ENCODE measurements at places on chromosomes 11 and 22.

DNA sequence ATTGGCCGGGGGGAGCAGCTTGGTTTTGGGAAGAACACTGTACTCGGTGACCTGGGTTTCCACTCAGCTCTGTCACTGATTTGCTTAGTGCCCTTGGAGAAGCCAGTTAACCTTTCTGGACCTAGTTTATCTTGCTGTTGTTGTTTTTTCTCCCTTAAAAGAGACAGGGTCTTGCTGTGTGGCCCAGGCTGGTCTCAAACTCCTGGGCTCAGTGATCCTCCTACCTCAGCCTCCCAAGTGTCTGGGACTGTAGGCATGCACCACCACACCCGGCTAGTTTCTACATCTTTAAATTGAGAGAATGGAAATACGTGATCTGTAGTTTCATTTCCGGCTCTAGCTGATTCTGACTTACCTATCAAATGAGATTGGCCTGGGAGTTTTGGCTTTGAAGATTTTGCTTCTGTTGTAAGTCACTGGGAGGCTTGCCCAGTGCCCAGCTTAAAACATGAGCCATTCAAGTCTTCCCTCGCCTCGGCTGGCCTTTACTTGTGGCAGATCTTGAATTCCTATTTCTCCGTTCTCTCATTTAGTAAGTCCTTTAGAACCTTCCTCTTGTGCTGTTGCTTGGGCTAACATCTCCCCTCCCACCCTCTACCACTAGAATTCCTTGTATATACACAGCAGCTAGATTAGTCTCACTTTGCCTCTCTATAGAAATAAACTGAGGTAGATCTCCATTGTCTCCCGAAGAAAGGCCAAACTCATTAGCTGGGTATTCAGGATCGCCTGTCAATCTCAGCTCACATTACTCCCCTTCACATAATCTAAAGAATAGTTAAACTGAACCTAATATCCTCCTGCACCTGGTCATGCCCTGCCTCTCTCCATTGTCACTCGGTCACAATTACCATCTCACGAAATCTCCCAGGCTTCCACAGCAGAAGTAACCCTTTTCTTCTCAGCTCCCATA lies 87.7 kb upstream of the SLC25A18 start:
- no peak for DNase-seq

DNA sequence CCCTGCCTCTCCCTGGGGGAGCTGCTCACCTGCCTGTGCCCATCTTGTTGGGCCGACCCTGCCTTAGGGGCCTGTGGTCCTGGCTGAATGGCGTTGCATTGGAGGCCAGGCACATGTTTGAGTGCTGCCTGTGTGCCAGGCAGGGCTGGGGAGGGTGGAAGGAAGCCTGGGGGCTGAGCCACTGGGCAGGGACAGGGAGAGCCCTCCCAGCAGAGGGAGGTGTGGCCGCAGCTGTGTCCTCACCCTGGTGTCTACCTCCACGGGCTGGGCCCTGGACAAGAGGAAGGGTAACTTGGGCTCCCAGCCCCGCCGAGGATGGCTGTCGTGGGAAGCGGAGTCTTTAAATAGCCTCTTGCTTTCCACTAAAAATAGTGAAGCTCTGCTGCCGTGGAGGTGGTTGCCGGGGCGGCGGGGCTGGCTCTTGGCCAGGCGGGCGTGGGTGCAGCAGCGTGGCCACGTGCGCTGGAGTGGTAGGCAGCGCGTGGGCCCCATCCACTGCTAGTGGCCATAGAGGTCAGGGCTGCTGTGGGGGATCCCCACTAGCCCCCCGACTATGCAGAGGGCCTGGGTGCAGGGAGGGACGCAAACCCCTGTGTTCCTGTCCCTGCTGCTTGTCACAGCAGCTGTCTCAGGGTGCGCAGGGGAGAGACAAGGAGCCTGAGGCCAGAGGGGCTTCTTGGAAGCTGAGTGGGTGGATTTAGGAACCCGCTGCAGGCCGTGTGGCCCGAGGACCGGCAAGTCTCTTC lies 6.2 kb downstream of the ZDHHC8 start:
- no peak for DNase-seq

- DNase-seq: no peak
These were observed 42.6 kb upstream of the SMCO4 start for GRCh38 chr11:93585758-93586157.

DNA sequence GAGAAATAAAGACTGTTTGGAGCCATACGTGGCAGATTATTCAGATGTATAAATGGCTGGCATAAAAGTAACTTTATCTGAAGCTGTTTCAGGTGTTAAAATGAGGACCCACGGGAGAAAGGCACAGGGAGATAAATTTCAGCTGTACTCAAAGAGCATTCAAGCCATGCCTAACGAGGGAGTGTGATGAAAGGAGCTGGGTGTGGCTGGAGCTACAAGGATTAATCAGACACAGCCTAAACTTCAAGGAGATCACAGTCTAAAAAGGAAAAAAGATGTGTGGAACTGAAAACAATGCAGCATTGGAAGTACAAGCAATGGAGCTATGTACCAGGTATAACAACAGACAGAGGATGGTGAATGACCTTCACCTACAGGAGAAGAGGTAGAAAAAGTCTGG lies 120.8 kb upstream of the APOA1 start:
- DNase-seq: no peak

DNA sequence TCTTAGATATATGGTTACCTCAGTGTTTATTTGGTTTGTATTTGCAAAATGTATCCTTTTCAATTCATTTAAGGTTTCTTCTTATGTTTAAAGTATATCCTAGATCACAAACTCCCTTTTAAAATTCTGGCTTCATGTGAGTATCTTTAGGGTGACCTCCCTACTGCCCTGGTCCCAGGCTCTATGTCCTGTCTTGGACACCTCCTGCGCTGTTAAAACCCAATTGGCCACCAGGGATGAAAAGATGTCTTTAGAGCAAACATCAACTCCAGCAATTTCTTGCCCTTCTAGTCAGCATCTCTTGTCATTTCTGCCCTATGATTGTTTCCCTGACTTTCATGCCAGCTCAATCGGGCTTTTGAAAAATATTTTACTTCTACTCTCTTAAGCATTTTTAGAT lies 28.8 kb upstream of the SYT13 start:
- no peak for DNase-seq

DNA sequence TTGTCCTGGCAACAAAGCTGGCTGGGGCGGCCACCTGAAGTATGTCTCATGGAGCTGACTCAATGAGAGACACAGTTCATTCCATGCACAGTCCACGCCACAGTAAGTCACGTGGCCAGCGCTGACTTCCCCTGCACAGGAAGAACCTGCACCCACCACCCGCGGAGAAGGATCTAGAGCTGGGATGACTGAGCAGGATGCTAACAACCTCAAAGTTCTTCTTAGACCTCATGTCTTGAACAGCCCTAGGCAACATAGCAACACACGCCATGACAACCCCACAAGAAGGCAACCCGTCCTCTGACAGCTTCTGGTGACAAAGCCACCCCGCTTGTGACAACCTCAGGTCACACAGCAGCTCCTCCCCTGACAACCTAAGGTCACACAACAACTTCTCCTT lies 76.9 kb upstream of the B3GAT1 start:
- DNase-seq: no peak

- no peak for DNase-seq
These were observed 15.4 kb upstream of the IFITM3 start for GRCh38 chr11:335779-336658.

DNA sequence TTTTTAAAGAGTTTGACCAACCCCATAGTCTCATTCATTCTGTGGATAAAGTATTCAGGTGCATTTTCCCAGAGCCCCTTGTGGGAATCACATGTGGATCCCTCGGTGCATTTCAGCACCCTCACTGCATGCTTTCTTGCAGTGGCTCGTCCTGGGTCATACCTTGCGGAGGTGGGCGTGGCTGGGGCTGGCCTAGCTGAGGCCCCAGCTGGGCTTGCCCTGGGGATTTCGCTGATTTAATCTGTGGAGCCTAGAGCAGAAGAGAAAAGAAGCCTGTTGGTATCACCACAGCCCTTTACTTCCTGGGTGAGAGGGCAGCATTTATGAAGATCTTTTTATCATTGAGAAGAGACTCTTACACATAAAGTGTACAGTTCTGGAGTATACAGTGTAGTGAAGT lies 53.1 kb downstream of the FBXO7 start:
- DNase-seq: no peak

- DNase-seq: no peak
These were observed 57.0 kb downstream of the SMIM38 start for GRCh38 chr11:69212798-69213110.

DNA sequence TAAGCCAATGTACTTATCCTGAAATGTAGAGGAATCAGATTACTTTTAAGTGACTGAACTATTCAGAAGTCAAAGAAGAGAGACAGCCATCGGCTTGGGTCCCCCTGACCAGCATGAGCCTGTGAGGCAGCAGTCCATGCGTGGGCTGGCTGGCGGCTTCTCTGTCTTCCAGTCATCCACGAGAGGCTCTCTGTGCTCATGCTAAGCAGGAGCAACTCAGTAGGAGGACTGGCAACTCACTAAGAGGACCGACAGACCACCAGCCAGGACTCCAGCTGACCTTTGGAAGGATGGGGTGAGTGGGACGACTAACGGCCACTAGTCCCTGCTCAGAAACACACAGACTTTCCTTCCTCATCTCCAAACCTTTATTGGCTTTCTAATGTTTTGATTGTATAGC lies 43.6 kb downstream of the ARFGAP3 start:
- no peak for DNase-seq

DNA sequence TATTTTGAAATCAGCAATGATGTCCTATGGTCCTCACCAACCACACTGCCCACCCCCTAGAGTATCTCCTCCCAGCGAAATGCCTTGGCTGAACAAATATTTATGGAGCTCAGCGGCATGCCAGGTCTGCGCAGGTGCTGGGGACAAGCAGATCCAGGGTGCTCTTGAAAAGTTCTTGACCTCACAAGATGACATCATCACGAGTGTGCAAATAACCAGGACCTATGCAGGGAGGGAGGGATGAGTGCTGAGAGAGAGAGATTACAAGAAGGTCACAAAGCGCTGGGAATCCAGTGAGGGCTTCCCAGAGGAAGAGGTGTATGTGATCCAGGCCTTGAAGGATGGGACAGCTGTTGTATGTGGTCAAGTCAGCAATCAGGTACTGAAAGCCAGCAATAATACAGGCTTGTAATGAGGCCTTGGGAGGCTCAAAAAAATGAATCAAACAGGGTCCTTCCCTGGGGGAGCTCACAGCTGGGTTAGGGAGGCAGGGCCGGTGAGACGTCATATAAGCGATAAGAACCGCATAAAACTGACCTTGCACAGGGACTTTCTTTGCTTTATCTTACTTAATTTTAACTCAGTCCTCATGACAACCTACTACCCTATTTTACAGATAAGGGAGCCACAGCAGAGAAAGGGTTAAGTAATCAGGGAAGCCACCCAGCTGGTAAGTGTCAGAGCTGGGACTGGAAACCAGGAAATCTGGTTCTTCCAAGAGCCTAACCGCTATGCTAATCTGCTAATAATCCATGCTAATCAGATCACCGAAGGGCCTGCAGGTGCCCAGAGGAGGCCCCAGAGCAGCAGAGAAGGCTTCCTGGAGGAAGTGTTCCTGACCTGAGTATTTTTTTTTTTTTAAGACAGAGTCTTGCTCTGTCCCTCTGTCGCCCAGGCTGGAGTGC lies 8.2 kb downstream of the ARRB1 start:
- no peak for DNase-seq

DNA sequence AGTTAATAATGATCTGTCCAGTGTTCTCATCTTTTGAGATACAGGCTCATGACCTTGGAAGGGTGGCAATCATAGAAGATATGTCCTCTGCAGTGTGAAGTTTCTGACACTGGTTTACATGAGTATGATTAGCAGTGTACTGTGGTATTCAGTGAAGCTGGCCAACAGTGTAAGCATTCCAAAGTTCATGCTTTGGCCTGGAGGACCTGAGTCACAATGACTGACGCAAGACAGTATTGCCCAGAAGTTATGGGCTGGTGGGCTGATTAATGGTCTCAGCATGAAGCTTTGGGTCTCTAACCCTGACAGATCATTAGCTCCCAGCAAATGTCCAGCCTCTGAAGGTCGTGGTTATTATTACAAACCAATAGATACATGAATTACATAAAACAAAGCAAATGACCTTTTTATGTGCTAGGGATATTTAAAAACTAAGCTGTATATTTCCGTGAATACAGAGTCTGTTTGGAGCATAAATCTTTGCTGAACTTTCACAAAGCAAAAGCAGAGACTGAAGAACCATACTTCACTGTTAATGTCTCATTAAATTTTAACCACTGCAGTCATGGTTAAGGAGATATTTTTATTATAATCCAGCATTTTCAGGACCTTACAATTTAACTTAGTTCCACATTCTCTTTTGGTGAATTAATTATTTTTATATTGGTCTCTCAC lies 28.3 kb upstream of the USP47 start:
- no peak for DNase-seq

DNA sequence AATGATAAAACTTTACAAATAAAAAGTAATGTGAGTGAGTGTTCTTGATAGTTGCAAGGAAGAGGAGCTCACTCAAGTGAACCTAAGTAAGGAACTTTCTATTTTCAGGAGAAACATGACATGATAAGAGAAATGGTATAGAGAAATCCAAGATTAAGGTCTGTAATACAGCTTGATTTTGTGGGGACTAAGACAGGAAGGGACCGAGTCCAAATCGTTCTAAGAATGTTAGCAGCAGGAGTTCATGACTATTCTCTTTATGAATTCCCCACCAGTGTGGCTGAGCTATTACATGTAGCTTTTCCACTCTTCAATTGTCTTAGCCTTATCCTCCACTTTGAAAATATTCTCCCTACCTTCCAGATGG lies 698.6 kb upstream of the ARHGAP42 start:
- no peak for DNase-seq

GRCh38 chr11:41308286-41308685 lies 151.2 kb downstream of the LRRC4C start:
- DNase-seq: no peak

DNA sequence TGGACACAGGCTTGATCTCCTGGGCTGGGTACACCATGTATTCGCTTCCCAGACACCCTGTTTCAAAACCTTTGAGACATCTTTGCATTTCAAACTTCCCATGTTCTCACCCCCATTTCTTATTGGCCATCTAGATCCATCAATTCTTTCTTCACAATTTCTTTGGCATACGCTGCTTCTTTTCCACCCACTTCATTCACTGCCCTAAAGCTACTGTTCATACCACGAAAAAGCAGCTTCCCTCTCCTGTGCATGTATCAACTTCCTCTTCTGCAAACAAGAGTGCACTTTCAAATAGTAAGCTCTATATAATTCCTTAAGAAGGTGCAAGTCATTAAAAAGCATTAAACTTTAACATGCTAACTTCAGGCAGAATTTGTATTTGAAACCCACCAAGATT lies 21.4 kb downstream of the UVRAG start:
- no peak for DNase-seq

- DNase-seq: no peak
These were observed 83.7 kb downstream of the CDKN1C start for GRCh38 chr11:2801711-2802388.

- DNase-seq: no peak
These were observed 142.4 kb downstream of the DDX10 start for GRCh38 chr11:108807262-108807661.

GRCh38 chr11:122004446-122004845 lies 111.6 kb downstream of the BLID start:
- no peak for DNase-seq

- DNase-seq: no peak
These were observed 274.1 kb downstream of the MIAT start for GRCh38 chr22:26931471-26931870.
